ENCODE measurements at places on chromosomes 7 and 10.

- DNase-seq: no peak
These were observed 247.9 kb upstream of the PTN start for GRCh38 chr7:137591421-137591837.

GRCh38 chr10:130361351-130362105 lies 225.3 kb downstream of the GLRX3 start:
- DNase-seq: no peak

- peak; percentile 4 for DNase-seq
These were observed 257.7 kb upstream of the NFE2L3 start for GRCh38 chr7:25894002-25894901.

DNA sequence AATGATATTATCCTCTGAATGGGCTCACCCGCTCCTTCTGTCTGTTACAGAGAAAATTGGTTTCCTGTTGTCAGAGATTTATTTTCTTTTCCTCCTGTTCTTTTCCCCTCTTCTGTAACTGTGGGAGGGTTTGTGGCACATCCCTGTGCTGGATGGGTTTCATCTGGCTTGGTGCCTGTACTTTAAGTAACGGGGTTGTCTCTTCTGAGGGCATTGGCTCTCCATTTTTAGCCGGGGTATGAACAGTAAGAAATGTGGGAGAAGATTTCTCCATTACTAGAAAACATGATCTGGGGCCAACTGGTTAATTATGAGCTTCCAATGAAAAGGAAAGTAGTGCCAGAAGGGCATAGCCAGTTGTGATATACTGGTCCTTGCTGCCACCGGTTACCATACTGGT lies 142.6 kb downstream of the SND1 start:
- no peak for DNase-seq

- DNase-seq: no peak
These were observed 732 bp downstream of the FAM53B start for GRCh38 chr10:124743191-124744101.

DNA sequence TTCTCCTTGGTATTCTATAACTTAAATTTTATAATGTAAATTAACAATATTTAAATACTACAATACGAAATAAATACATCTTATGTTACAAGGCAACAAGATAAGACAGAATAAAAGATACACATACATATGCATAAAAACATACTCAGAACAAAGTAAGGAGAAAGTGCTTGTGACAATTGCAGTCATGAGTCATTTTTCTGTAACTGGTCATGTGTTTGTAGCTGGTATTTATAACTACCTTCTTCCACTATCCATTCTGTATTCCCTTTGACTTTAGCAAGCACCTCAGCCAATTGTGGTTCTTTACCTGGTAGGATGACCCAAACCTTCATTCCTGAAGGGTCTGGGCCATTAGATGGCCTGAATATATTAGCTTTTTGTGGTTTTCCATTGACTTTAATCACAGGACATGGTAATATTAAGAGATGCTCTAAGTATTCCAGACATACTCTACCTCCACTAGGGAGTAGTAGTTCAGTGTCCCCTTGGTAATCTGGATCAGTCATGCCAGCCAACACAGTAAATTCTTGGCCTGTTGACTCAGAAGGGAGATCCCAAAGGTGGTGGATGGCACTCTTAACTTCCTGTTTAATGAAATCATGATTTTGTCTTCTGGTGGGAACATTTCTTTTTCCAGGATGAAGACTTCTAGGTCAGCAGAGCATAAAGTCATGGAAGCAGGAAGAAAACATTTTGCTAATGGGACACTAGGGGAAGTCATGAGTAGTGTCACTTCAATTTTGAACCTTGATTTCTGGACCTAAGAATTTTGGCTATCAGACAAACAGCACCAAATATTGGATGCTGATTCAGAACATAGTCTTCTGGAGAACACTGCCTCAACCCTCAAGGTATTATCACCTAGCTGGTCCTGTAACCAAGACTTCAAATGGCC lies 733.7 kb upstream of the IGFBP3 start:
- no peak for DNase-seq

DNA sequence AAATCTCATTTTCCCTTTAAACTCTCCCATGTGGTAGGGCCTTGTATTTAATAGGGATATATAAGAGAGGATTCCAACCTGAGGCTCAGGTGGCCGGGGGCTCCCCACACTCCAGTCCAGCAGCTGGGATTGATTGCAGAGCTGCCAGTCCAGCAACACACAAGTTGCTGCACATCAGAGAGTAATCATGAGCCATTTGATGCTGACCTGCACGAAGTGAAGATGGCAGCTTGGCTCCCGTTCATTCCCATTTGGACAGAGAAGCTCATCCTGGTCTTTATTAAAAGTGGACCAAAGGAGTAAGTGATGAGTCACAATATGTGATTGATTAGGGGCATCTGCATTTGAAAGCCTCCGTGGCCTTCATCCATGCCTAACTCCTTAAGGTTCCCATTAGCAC lies 202.4 kb downstream of the PLXNA4 start:
- no peak for DNase-seq

- DNase-seq: peak; percentile 13
These were observed 222.8 kb downstream of the RELN start for GRCh38 chr7:103766660-103767059.

GRCh38 chr7:132828502-132828901 lies 252.2 kb upstream of the PLXNA4 start:
- DNase-seq: no peak

GRCh38 chr10:77592946-77593636 lies 44.5 kb downstream of the KCNMA1 start:
- DNase-seq: no peak

DNA sequence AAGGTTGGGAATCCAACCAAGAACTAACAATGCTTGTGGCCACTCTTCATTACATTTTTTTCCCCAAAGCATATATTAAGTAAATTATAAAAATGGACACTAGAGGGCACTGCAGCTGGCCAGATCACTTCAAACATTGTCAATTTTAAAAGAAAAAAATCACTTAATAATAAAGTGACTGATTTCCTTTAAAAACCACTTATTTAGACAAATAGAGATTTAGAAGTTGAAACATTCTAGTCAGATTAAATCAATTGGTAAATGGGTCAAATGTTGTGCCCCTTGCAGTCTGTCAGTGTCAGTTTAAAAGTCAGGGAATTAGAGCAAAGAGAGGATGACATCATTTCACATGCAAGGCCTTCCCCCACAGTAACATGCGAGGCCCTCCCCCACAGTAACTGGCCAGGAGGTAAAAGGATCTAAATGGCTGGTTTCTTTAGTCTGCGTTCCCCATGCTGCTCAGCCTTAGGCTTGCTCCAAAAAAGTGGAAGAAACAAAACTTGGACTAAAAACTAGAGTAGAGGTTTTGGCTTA lies 177.9 kb downstream of the SKAP2 start:
- peak; percentile 76 for DNase-seq

- no peak for DNase-seq
These were observed 13.6 kb downstream of the SNX10 start for GRCh38 chr7:26305090-26305868.

- no peak for DNase-seq
These were observed 86.7 kb downstream of the AVL9 start for GRCh38 chr7:32582036-32582435.

DNA sequence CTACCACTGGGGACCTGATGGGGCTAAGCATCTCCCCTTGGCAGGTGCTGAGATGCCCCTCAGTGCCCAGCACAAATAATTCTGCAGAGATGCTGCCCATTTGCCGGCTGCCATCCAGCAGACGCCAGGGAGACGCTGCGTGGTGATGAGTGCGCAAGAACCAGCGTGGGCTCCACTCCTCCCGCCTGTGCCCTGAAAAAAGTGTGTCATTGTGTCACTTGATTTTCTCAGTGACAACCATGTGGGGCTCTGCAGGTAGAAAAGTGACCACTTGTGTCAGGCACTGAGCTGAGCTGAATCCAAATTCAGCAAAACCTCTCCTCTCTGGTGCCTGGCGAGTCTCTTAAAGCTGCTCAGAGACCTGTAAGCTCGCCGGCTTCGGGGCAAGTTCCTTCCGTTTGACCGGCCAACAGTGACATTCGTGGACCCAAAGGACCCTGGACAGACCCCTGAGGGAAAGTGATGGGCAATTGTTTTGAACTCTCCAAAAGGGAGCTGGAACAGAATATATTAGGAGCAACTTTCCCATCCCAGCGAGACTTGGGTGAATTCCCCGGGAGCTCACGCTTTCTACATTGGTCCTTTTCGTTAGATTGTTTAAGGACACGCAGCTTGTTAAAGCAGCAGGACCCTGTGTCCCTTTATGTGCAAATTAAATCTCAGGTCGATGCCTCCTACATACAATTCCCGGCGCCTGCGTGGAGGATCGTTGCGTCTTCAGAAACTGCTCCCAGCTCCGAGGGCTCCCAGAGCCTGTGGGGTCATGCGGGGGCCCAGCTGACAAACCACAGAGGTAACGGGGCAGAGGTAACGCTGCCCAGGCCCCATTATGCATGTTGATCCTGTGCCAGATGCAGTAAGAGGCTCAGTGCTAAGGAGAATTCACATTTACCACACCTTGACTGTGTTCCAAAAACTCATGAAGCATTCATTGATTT lies 332.7 kb downstream of the ADARB2 start:
- no peak for DNase-seq

GRCh38 chr7:69640216-69640615 lies 41.9 kb downstream of the AUTS2 start:
- no peak for DNase-seq

DNA sequence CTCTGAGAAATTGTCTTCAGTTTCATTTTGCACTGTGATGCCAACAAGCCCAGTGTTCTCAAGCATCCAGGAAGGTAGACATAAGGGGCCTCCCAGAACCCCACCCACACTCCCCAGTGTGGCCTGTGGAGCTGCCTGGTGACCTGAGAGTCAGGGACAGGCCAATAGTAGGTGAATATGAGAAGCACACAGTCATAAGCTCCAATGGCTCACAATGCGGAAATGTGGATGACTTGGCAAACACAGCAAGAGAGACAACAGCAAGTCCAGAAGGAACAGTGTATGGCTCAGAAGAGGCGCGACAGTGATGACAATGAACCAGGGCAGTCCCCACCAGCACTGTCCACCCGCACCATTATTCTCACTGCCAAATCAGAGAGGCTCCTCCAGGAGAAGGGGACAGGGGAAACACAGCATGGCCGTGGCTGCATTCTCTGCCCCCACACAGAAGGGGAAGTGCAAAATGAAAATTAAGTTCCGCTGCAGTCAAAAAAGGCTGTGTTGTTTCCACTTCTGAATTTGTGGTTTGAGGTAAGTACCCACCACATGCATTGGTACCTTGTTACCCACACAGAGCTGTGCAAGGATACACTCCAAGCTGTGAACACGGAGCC lies 419.8 kb downstream of the GRID1 start:
- no peak for DNase-seq

GRCh38 chr7:7792056-7792455 lies 73.6 kb upstream of the RPA3 start:
- DNase-seq: no peak

DNA sequence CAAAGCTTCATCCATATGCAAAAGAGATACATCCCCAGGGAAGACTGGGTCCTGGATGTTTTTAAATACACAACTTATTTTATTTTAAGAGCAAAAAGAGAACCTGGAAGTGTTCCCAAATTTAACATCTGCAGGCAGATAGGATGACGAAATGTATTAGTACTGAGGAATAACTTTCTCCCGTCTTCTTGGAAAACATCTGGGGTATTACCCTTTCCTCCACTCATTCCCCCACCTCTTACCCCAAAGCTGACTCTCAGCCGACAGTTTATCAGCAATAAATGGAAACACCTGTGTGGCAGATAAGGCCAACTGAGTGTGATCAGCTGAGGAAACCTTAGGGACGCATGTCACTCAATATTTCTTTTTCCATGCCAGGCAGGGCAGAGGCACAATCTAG lies 435.6 kb upstream of the NPVF start:
- no peak for DNase-seq

GRCh38 chr10:30783939-30784501 lies 154.5 kb upstream of the LYZL2 start:
- peak; percentile 46 for DNase-seq

Measured in NCI-H1694 treated with DMSO at 0.1 percent for 48 hours (cell line).